ENCODE measurements at places on chromosomes 1 and 21. TPM values are rescaled to one million over a fixed set of nuclear protein-coding genes. Genes with fewer than 3 reads are reported as not detected.

Gene CTTNBP2NL
- total RNA-seq = 19.9 TPM

Gene ST6GALNAC3
- 39.1 TPM for total RNA-seq

Gene CFHR5
- total RNA-seq = not detected

Gene A3GALT2
- not detected for total RNA-seq

All from urinary bladder (tissue), 4 donors.